Foreskin fibroblast (primary cell): ENCODE measurements at places on chromosomes 11 and 22.

DNA sequence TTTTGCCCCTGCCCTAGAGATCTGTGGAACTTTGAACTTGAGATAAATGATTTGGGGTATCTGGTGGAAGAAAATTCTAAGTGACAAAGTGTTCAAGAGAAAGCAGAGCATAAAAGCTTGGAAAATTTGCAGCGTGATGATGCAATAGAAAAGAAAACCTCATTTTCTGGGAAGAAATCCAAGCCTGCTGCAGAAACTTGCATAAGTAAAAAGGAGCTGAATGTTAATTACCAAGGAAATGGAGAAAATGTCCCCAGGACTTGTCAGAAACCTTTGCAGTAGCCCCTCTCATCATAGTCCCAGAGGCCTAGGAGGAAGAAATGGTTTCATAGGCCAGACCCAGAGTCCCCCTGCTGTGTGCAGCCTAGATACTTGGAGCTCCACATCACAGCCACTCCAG lies 686.9 kb downstream of the FAM181B start:
- no peak for DNase-seq

DNA sequence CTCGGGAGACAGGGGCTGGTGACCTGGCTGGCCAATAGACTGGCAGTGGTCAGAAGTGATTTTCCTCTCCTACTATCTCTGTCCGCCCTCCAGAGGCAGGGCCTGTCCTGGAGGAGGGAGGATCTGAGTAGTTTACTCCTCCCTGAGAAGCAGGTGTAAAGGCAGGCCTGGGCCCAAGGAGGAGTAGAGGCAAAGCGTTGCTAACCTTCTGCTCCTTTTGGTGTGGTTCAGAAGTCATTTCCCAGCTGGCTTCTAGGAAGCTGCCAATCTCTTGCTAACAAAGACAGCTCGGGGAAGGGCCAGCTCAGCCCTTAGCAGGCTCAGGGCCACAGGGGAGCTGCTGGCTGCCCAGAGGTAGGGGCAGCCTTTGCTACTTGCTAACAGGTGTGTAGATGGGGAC lies 151.1 kb upstream of the NECTIN1 start:
- DNase-seq: no peak

GRCh38 chr22:49021131-49021925 lies 806.3 kb downstream of the BRD1 start:
- DNase-seq: no peak

DNA sequence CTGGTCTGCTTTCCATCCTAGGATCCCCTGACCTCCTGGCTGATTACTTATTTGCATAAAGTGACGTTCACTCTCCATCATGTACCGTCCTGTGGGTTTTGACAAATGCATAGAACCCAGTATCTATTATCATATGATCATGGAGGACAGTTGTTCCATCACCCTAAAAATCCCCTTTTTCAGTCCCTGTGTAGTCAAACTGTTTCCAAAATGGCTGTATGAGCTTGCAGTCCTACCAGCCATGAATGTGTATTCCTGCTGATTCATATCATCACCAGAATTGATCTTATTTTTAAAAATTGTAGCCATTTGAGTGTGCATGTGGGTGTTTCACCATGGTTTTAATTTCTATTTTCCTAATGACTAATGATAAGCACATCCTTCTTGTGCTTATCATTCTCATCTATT lies 108.8 kb downstream of the MPPED1 start:
- DNase-seq: no peak

DNA sequence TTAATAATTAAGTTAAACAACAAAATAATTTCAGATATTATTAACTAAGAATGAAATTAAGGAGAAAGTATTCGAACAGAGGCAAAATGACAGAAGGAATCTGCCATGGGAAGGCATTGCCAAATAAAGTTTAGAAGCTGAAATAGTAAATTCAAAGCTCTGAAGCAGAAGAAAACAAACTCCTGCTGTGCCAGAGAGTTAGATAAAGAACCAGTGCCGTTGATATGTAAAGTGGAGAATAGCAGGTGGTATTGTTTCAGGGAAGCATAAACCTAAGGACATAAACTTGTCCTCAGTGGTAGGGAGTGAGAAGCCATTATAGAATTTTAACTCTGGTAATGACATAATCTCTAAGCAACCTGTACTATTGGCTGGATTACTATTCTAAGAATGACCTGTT lies 2.7 kb upstream of the HBG2 start:
- DNase-seq: no peak

- peak; percentile 71 for DNase-seq
Observed at GRCh38 chr11:106493751-106494150, 416.3 kb downstream of the AASDHPPT start.

- DNase-seq: no peak
Observed at GRCh38 chr11:66856496-66857233, at the start of gene LRFN4. LRFN4 (plus strand) TSS chr11:66857064; CDS start chr11:66857745, 681 bp downstream.

- no peak for DNase-seq
Observed at GRCh38 chr11:125401235-125401634, 94.8 kb downstream of the FEZ1 start.

DNA sequence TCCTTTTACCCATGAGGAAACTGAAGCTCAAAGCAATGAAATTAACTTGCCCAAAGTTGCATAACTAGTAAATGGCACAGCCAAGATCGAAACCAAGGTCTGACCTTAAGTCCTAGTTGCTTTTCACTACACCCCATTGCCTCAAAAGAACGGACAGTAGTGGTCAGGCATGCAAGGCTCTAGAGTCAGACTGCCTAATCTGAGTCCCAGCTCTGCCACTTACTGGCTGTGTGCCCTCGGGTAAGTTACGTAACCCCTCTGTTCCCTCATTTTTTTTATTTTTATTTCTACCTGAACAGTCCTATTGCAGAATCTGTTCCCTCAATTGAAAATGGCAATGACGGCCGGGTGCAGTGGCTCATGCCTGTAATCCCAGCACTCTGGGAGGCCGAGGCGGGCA lies 9.6 kb downstream of the CYB561A3 start:
- no peak for DNase-seq

DNA sequence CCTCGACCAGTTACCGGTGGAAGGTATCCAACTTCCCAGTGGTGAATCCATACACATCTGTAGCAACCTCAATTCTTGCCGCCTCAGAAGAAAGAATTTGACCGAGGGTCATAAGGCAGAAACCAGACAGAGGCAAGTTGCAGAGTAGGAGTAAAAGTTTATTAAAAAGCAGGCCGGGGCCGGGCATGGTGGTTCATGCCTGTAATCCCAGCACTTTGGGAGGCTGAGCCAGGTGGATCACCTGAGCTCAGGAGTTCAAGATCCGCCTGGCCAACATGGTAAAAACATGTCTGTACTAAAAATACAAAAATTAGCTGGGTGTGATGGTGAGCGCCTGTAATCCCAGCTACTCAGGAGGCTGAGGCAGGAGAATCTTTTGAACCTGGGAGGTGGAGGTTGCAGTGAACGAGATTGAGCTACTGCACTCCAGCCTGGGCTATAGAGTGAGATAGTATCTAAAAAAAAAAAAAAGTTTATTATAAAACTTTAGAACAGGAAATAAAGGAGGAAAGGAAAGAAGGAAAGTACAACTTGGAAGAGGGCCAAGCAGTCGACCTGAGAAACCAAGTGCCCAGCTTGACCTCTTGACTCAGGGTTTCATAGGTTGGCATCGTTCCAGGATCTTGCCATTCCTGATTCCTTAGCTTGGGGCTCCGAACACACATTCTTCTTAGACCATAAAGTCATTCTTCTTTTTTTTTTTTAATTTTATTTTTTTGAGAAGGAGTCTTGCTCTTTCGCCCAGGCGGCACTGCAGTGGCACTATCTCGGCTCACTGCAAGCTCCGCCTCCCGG lies 27.8 kb downstream of the RGL4 start:
- DNase-seq: no peak

- peak; percentile 6 for DNase-seq
Observed at GRCh38 chr11:18277565-18278271, 11.7 kb downstream of the SAA1 start.
